Subcutaneous adipose tissue (tissue), 4 donors: ENCODE measurements at places on chromosomes 1 and 21. TPM values are rescaled to one million over a fixed set of nuclear protein-coding genes. Genes with fewer than 3 reads are reported as not detected.

CFHR1 gene
- total RNA-seq = not detected

TDRD5 gene
- 0.16 TPM for total RNA-seq

C1orf87 gene
- total RNA-seq = not detected

CDK18 gene
- 1.6 TPM for total RNA-seq

QSOX1 gene
- total RNA-seq = 71.4 TPM

PUSL1 gene
- 11.7 TPM for total RNA-seq

IL22RA1 gene
- total RNA-seq = not detected

SH3BGR gene
- 6.6 TPM for total RNA-seq

CAMK2N1 gene
- total RNA-seq = 4.6 TPM

ELOA gene
- total RNA-seq = 56.9 TPM

RGS8 gene
- total RNA-seq = not detected

NMNAT2 gene
- 1.0 TPM for total RNA-seq

ASAP3 gene
- total RNA-seq = 44.6 TPM

TRIM58 gene
- 7.0 TPM for total RNA-seq

FALEC gene
- total RNA-seq = not detected

XCL1 gene
- total RNA-seq = 0.68 TPM

ANGPTL3 gene
- not detected for total RNA-seq

SIM2 gene
- total RNA-seq = not detected

RGS2 gene
- 92.4 TPM for total RNA-seq

TMEM269 gene
- total RNA-seq = 0.51 TPM

ARHGEF10L gene
- 38.6 TPM for total RNA-seq

ACTA1 gene
- total RNA-seq = not detected

LAMC2 gene
- total RNA-seq = 2.4 TPM

GBP2 gene
- total RNA-seq = 84.3 TPM

ENO1 gene
- total RNA-seq = 464 TPM

NPPB gene
- not detected for total RNA-seq

RGS1 gene
- 75.5 TPM for total RNA-seq

COL16A1 gene
- 79.1 TPM for total RNA-seq

PAPPA2 gene
- 1.8 TPM for total RNA-seq

OR2T29 gene
- not detected for total RNA-seq

NEXN gene
- 25.8 TPM for total RNA-seq

PEX10 gene
- 29.9 TPM for total RNA-seq

LRRC42 gene
- total RNA-seq = 17.3 TPM

FAM78B gene
- 1.5 TPM for total RNA-seq

POTED gene
- not detected for total RNA-seq

PCBP3 gene
- total RNA-seq = 11.0 TPM

HUNK gene
- 0.17 TPM for total RNA-seq

IBA57 gene
- total RNA-seq = 5.5 TPM

OXCT2 gene
- total RNA-seq = not detected

GOLT1A gene
- not detected for total RNA-seq

TMOD4 gene
- not detected for total RNA-seq

TMIGD3 gene
- 9.9 TPM for total RNA-seq

PTPRC gene
- 18.6 TPM for total RNA-seq

PLEKHG5 gene
- 15.4 TPM for total RNA-seq

ITLN2 gene
- total RNA-seq = not detected

TSACC gene
- total RNA-seq = not detected
